ENCODE measurements at places on chromosomes 3 and 15.

DNA sequence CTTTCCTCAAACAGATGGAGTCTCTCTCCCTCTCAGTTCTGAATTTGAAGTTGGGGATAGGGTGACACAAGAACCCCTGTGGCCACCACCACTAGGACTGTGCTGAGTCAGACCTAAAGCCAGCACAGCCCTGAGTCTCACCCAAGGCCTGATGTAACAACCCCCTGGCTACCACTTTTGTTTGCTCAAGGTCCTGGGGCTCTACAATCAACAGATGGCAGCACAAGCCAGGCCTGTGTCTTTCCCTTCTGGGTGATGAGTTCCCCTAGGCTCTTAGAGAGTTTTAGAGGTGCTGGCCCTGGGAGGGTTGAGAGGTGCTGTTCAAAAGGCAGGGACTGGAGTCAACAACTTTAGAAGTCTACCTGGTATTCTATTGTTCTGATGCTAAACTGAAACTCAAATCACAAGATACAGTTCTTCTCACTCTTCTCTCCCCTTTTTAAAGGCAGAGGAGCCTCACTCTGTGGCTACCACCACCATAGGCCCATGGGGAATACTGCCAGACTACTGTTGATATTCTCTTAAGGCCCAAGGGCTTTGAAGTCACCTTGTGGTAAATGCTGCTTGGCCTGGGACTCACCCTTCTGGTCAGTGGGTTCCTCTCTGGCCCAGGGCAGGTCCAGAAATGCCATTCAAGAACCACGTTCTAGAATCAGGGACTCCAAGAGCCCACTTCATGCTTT lies 6.5 kb downstream of the OR5K4 start:
- DNase-seq: peak; percentile 2

DNA sequence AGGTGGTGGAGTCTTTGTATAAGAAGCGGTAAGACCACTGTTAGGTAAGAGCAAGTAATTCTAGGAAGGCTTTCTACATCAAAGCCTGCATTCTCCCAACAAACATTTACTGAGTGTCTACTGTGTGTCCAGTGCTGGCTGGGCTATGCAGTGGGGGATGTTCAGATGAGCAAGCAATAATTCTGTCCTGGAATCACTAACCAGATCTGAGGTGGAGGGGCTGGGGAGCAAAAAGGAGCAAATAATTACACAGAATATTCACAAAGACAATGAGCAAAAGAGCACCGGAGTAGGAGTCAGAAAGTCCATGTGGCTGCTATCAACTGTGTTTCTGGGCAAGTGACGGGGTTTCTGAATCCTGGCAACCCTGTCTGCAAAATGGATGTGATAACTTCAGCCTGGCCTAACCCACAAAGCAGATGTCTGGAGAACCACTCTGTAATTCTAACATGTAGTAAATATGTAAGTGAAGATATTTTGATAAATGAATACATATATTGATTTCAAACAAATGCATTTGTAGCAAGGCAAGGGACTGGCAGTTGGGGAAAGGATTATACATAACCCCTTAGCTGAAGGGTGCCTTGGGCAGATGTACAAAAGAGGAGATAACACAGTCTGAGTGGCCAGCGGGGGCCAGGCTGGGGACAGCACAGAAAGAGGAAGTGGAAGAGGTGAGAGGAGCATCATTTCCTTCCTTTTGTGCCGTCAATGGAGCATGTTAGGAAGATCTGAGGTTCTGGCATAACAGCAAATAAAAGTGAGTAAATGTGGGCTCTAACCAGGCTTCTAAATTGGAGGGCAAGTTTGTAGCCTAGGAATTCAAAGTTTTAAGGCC lies 28.8 kb downstream of the CYP8B1 start:
- DNase-seq: no peak

DNA sequence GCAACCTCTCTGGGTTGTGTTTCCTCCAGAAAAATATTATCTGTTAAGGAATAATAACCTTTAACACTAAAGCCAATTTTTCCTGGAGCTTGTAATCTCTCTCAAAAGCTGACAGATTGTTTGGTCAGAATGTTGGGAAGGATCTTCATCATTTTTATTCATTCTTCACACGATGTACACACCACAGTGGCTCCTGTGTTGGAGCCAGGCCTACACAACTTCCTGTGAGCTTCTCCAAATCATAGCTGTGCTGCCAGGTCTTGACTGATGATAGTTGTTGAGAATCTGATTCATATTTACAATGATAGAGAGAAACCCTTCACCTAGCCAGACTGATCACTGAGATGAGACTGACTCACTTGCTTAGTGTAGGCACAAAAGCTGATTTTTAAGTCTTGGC lies 151.0 kb upstream of the ROBO2 start:
- DNase-seq: no peak

GRCh38 chr3:44495636-44496415 lies 18.4 kb upstream of the ZNF445 start:
- DNase-seq: no peak

DNA sequence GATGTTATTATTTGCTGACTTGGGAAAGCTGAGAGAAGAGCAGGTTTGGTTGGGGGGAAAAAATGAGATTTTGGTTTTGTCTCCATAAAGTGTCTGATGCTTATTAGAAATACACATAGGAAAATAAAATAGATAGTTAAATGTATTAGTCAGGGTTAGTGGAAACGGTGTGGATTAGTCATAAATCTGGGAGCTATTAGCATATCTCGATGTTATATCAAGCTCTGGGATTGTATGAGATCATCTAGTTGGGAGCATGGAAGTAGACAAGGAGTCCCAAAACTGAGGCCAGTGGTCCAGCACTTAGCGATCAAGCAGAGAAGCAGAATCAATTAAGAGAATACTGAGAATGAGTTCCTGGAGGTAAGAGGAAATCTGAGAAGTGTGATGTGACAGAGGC lies 845.5 kb downstream of the ROBO2 start:
- no peak for DNase-seq

GRCh38 chr3:46966811-46967210 lies 9.7 kb downstream of the CCDC12 start:
- no peak for DNase-seq

DNA sequence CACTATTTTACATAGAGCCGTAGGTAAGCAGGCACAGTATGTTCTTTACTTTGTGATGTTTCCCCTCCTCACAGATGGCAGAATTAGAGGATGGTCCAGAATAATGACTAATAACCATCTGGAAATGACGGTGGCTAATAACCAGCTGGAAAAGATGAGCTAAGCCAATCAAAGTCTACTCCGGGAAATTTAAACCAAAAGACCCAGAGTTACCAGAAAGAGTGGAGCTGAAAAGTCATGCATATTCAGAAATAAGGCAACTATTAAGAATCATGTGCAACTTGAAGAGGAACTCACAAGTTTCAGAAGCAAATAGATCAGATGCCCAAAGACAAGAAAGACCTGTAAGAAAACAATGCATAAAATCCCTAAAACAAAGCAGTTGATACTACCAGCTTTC lies 33.6 kb downstream of the DMXL2 start:
- DNase-seq: no peak

DNA sequence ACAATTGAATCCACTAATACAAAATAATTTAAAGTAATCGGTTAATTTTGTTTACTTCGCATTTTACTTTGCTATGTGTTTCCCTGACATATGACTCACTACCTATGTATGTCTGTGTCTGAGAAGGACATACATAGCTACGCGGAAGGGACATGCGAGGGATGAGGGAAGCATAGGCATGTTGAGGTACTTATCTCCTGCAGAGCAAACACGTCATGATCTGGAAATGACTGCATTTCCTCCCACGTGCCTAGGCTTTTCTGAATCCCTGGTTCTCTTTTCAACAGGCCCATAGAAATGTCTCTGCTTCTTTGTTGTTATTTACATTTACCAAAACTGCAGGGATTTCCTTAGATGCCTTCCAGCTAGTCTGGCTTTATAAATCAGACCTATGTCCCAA lies 27.5 kb downstream of the ALCAM start:
- DNase-seq: no peak

DNA sequence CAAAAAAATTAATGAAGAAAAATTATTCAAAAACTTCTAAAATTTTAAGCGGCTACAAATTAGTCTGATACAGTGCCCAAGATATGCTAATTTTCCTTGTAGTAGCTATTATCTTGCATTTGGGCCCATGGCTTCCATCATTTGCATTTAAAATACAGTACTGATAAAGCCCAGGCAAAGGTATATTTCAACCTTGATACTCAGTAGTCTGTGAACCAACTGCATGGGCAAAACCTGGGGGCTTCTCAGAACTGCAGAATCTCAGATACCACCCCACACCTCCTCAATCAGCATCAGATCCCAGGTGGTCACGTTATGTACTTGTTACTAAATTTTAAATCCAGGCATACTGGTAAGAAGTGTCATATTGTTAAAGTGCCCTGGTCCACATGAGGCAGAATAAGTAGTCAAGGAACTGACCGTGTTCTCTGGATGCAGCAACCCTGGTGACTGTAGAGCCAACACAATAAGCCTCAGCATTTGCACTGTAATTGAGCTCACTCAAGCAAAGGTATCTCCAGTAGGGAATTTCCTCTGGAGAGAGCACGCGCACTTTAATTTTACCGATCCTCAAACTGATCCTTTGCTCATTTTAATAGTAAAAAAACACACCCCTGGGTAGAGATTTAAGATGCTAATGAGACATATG lies 31.9 kb downstream of the ZNF385D start:
- no peak for DNase-seq

GRCh38 chr15:20106026-20106425 lies 435.6 kb downstream of the GOLGA6L6 start:
- no peak for DNase-seq

DNA sequence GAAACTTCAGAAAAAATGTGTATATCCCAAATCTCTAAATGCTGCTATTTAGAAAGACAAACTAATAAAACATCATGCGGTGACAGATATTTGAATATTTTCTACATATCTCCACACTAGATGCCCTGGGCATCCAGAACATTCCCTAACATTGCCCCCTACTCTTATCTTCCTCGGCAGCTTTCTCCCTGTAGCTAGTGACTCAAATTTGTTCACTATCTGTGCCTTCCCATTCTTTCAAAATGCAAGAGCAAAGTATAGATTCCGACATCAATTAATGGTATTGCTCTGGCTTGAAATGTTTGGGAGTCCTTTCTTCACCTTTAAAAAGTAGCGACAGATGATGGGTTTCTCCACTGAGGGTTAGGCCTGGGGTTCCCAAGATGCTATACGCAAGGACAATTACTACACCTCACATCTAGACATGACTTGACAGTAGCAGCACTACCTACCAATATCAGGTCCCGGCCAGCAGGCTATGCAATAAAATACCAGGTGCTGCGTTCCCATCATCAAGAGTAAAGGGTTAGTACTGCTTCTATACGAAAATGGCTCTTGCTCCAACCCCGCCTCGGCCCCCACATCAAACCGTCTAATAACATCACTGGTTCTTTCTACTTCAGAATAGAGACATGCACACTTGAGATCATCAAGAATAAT lies 631 bp downstream of the UBR1 start:
- peak; percentile 20 for DNase-seq

DNA sequence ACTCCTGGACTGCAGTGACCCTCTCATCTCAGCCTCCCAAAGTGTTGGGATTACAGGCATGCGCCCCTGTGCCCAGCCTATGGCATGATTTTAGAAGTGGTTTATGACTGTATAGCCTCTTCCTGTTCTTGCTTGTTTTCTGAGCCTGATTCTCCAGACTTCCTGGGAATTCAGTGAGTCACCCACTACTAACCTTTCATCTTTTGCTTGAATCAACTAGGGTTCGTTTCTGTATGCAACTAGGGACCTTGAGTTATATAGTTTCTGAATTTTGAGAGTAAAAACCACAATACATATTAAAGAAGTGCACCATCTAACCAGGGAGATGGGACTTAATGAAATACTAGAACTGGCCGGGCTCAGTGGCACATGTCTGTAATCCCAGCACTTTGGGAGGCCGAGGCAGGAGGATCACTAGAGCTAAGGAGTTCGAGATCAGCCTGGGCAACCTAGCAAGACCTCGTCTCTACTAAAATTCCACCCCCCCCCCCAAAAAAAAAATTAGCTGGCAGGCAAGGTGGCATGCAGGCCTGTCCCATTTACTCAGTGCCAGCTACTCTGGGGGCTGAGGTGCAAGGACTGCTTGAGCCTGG lies 76.0 kb downstream of the ZNF609 start:
- peak; percentile 46 for DNase-seq

DNA sequence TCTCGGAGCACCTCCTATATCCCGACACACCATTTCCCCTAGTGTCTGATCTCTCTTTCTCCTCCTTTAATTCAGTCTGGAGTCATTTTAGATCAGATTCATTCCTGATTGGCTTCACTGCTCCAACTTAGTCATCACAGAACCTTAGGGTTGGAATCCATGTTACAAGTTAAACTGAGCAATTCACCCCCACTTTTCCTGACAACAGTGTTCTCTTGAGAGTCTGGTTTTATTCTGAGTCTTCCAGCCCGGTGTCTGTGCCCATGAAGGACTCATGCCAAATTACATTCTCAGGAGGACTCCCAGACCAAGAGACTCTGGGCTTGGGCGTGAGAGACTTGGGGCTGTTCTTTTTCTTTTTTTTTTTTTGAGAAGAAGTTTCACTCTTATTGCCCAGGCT lies 57.5 kb downstream of the LPP start:
- no peak for DNase-seq

GRCh38 chr15:101103598-101103997 lies 148.2 kb downstream of the CHSY1 start:
- no peak for DNase-seq

DNA sequence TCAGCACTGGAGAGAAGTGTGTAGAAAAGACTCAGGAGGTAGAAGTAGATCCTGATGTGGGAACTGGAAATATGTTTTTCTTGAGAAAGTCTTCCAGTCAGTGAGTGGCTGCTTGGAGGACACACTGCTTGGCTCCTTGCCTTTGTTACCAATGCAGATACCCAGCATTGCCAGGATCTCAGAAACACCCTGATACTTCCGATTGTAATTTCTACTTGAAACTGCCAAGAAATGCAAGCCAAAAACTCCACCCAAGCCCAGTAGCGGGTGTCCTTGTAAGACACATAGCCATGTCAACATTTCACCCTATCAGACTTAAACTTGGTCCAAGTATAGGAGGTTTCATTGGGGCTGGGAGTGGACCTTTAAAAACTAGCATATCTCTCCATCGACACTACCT lies 141.8 kb downstream of the ALDH1A2 start:
- no peak for DNase-seq

- DNase-seq: no peak
Observed at GRCh38 chr15:59335207-59335786, 37.4 kb downstream of the MYO1E start.

DNA sequence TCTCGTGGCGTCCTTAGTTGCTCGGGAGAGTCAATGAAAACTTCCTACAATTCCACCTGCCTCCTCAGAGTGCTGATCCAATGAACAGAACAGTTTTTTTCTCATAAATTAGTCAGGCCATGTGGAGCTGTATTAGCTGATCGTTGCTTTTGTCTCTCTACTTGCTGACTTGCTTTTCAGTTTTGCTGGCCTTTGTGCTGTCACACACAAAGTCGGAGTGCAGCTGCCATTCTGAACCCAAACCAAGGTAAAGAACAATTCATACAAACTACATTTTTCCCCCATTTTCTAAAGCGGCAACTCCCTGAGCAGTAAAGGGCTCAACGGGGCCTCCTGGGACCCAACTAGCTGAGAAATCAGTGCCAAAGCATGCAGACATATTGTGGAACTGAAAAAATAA lies 43.1 kb downstream of the MEIS2 start:
- no peak for DNase-seq
